ENCODE measurements at places on chromosomes 4 and X.

GRCh38 chr4:16239086-16239485, 12.8 kb upstream of the TAPT1 start:
- DNase-seq, result no peak

GRCh38 chr4:86496094-86497080, 97.7 kb upstream of the PTPN13 start:
- peak; percentile 49 for DNase-seq

GRCh38 chr4:52507774-52508173, 151.3 kb downstream of the USP46 start:
- no peak for DNase-seq

- no peak for DNase-seq
Measured at GRCh38 chr4:24930151-24930550, 17.3 kb upstream of the CCDC149 start.

DNA sequence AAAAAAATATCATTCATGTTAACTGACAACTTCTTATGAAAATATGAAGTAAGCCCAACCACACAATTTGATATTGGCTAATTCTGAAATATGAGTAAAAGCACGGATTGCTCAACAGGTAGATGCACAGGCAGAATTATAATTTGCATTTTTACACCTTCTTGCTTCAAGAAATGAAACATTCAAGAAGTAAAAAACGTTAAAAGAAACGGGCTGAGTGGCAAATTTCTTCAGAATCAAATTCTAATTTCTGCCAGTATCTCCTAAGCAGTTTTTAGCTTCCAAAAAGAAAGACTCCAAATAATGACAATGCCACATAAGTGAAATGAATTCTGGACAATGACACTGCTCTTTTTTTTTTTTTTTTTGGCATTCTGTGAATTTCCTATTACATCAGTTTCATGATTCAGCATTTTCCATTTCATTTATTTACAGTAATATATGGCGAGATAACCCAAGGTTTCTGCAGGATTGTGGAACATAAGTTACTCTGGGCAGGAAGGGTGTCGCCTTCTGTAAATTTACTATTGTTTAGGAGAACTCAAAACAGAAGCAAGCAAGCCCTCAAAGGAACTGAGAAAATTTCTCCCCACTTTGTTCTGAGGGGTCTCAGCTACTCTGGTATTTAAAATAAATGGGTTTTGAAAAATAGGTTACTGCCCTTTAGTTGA, 1.4 kb downstream of the SEL1L3 start:
- no peak for DNase-seq

DNA sequence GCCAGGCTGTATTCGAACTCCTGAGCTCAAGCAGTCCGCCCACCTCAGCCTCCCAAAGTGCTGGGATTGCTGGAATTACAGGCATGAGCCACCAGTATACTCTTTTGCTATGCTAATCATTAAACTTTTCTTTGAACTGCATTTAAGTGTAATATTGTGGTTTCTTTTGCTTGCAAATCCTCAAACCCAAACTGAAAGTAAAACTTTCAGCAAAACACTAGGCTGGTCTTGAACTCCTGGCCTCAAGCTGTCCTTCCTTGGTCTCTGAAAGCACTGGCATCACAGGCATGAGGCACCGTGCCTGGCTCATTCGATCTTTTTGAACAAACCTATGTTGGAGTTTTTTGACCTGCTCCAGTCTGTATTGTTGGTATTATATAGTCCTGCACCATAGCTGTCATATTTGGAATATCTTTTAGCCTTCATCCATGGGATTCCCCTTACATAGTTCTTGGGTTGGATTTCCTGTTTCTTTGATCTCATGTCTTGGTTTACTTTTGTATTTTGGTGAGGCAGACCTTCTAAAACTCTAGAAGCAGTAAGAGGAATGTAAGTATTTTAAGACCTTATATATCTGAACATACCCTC, 34.1 kb downstream of the MOB1B start:
- no peak for DNase-seq

- no peak for DNase-seq
Measured at GRCh38 chr4:100838286-100838685, 320.5 kb upstream of the EMCN start.

DNA sequence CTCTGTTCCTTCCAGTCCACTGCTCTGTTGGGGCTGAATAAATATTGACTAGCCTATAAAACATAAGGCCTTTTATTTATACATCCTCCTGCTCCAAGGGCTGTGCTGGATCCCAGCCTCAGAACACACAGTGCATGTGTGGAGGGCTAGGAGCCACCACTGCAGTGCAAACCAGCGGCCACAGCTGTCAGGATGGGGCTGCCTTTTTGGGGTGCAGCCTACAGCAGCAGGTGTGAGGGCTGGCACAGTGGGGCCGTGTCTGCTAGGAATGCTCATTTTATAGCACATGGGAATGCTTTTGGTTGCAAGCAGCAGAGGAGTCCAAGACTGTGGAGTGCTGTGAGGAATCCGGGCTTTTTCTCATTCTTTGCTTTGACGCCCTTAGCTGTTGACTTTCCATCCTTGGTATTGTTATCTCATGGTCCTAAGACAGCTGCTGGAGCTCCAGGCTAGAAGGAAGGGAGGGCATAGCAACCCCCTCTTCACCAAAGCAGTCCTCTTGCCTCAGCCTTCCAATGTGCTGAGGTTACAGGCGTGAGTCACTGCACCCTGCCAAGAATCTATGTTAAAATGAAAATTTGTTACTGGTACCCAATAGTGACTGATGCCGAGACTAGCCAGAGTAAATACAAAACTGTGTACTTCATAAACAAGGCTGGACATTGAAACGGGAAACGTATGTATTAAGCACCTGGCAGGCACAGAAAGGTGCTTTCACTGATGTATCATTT, 334.3 kb upstream of the GATB start:
- DNase-seq, result no peak

DNA sequence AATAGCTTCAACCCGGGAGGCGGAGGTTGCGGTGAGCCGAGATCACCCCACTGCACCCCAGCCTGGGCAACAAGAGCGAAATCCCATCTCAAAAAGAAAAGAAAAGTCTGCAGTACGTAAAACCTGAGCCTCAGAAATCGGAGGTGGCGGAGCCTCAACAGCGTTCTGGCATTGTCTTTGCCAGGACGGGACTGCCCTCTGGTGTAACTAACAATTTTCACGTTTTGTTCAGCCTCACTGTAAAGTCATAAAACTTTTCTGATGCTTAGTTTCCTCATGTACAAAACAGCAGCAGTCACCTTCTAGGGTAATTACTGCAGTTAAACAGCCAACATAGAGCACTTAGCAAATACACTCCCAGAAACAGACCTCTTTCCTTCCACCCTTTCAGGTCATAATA, 121.7 kb downstream of the RBM47 start:
- DNase-seq, result no peak

GRCh38 chr4:53037892-53038291, 175.8 kb downstream of the RASL11B start:
- DNase-seq, result no peak

- no peak for DNase-seq
Measured at GRCh38 chr4:77586951-77587383, 18.7 kb upstream of the CXCL13 start.

- DNase-seq, result no peak
Measured at GRCh38 chr4:7782783-7783182, 156.9 kb downstream of the AFAP1 start.

DNA sequence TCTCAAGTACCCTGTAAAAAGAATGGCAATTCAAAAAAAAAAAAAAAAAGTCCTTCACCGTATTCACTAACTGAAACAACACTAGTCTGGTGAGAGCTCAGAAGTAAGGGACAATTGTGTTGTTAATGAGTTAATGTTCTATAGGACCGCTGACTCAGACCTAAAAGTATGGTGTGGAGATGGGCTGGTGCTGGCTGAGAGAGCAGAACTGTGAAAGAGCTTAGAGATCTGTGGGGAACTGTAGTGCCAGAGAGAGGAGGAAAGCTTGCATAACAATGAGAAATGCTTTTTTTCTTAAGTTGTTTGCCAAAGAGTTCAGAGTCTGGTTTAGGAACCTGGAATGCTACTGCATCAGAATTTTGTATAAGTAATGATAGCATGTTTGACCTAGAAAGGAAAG, 65.1 kb downstream of the LHFPL1 start:
- no peak for DNase-seq

- DNase-seq, result peak; percentile 6
Measured at GRCh38 chr4:131091896-131092295, 1995.9 kb downstream of the C4orf33 start.

GRCh38 chrX:124435616-124436015, 89.3 kb downstream of the SH2D1A start:
- no peak for DNase-seq

GRCh38 chr4:179292468-179292867, 1850.2 kb upstream of the AGA start:
- DNase-seq, result no peak

- DNase-seq, result no peak
Measured at GRCh38 chr4:146121757-146122156, 53.8 kb upstream of the LSM6 start.

DNA sequence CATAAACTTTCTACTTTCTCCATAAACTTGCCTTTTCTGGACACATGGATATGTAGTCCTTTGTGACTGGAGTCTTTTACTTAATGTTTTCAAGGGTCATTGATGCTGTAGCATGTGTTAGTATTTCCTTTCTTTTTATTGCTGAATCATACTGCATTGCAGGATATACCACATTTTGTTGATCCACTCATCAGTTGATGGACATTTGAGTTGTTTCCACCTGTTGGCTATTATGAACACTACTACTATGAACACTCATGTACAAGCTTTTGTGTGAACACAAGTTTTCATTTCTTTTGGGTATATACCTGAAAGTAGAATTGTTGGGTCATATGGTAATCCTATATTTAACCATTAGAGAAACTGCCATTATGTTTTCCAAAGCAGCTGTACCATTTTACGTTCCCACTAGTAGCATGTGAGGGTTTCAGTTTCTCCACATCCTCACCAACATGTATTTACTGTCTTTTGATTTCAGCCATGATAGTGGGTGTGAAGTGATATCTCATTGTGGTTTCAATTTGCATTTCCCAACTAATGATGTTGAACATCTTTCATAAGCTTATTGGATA, 26.3 kb upstream of the GPM6B start:
- DNase-seq, result no peak
